ENCODE measurements at places on chromosomes 7 and 10.

DNA sequence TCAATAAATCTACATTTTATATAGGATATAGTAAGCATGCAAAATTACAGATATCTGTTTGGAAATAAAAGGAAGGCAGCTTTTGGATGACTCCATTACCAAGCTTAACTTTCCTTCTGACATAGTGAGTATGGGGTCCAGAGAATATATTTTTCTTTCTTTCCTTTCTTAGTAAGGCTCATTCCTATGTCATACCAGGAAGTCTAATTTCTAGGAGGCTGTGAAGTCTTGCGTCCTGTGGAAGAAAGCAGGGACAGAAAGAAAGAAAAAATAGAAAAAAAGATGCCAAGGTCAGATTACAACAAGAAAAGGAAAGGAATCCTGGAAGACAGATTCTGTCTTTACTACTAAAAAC lies 36.3 kb downstream of the AKR1C8 start:
- DNase-seq, result no peak

GRCh38 chr7:29194206-29194593 lies 375 bp upstream of the CHN2 start:
- DNase-seq, result no peak

DNA sequence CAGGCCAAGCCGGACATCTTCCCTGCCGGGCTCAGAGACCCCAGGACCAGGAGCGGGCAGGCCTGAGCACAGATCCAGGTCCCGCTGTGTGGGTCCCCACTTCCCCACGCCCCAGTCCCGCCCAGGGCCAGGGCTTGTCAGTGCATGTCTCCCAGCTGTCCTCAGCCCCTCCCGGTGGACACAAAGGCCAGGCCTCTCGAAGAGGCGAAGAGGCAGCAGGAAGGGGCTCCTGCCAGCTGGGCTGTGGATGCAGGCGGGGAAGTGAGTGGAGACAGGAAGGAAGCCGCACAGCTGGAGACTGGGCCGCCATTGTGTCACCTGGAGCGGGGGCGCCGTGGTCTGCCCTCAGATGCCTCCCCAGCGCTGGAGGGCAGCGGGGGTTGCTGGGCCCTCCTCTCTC lies 4.8 kb downstream of the GRIFIN start:
- no peak for DNase-seq

DNA sequence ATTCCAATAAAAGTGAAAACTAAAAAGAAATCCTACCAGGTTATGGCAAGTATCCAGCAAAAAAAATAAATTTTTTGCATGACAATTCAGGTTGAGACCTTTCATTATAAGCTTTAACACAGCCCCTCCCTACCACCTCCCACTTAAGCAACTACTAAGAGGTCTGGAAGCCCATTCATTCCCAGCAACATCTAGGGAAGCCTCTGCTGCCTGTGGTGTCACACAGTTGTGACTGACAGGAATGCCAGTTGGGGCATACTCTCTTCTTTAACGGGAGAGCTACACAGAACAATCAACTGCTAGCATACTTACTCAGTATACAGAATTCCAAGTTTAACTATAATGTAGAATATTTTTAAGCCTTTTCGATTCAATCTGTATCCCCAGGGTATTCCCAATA lies 27.8 kb downstream of the ABI1 start:
- no peak for DNase-seq

- DNase-seq, result no peak
Measured at GRCh38 chr7:140683657-140684056, 10.9 kb downstream of the ADCK2 start.

DNA sequence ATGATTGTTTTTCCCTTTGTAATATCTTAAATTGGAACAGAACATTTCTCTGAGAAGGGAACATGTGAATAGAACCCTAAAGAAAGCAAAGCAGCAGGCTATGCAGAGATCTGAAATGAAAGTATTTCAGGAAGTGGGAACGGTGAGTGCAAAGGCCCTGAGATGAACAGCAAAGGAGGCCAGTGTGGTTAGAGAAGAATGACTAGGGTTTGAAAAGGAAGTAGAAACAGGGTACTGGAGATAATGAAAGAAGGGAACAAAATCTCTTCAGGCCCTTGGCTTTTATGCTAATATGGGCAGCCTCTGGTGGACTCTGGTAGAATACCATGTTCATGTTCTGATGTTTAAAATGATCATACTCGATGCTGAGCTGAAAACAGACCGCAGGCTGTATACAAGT lies 22.2 kb downstream of the ARHGAP21 start:
- DNase-seq, result no peak

- DNase-seq, result peak; percentile 30
Measured at GRCh38 chr10:31072451-31072850, 40.8 kb upstream of the ZNF438 start.
